ENCODE measurements at places on chromosomes 16 and 17. TPM values are rescaled to one million over a fixed set of nuclear protein-coding genes. Genes with fewer than 3 reads are reported as not detected.

The KRTAP4-9 gene
- not detected for total RNA-seq

The CD300LF gene
- total RNA-seq: 2.0 TPM

The CCL5 gene
- 4.4 TPM for total RNA-seq

The FGF11 gene
- total RNA-seq: 1.2 TPM

The KRT36 gene
- total RNA-seq: not detected

The PITPNM3 gene
- total RNA-seq: 13.7 TPM

The CCL17 gene
- not detected for total RNA-seq

The CLEC18A gene
- 1.0 TPM for total RNA-seq

The PRR15L gene
- total RNA-seq: 279 TPM

The TEX14 gene
- total RNA-seq: 0.06 TPM

The ACAP1 gene
- total RNA-seq: 4.1 TPM

The C16orf89 gene
- 2.1 TPM for total RNA-seq

The HP gene
- not detected for total RNA-seq

- no peak for DNase-seq
Observed at GRCh38 chr17:17979778-17980177, 7.1 kb downstream of the DRC3 start.

- peak; percentile 89 for DNase-seq
Observed at GRCh38 chr16:53099318-53100130, 44.7 kb downstream of the CHD9 start.

DNA sequence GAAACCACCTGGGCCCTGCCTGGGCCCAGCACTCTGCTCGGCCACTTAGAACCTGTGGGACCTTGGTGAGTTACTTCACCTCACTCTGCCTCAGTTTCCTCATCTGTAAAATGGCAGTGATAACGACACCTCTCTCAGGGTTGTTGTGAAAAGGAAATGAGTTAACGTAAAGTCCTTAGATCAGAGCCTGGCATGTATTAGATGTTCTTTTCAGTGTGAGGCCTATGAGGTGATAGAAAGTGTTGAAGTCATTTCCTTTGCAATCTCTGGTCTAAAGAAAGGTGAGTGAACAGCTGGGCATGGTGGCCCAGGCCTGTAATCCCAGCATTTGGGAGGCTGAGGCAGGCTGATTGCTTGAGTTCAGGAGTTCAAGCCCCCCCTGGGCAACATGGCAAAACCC, 51.7 kb upstream of the LGALS9 start:
- DNase-seq: no peak

DNA sequence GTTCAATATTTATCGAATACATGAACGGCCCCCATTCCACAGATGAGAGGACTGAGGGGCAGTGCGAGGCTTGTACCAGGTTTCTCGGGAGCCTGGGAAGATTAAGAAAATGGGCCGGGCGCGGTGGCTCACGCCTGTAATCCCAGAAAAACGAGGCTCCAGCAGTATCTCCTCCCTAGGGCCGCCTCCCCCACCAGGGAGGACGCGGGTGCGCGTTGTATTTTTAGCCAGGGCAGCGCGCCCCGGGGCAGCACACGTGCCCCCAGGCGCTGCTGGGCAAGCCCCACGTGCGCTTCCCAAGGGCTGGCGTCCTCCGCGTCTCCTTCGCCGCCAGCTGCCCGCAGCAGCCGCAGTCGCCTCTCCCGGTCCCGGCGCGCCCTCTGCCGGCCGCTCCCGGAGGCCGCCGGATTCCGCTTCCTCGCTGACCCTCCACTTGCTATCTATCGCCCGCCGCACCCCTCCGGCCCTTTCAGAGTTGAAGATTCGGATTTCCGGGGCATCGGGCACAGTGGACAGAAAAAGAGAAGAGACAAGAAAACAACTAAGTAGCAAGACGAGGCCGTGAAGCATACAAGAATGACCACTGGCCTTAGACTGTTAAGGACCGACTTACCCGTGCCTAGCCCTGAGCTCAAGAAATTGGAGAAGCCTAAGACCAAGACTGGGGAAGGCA, 1.9 kb upstream of the YBX2 start:
- peak; percentile 81 for DNase-seq

DNA sequence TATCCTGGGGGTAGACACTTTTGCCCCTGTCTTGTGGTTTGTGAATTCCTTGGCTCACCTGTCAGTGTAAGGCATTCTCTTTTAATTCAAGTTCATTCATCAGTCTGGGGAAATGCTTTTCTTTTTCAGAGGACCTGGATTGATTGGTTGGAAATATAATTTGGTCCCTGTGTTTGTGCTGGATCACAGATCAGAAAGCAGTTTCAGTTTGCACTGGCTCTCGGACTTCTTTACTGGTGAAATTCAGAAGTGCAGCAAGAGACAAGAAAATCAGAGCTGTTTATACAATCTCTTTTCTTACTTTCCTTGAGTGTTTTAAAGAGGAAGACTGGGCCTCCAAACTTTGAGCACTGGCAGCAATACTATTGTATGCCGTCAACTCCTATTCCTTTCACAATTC, 161.8 kb upstream of the KCNJ16 start:
- DNase-seq: no peak

DNA sequence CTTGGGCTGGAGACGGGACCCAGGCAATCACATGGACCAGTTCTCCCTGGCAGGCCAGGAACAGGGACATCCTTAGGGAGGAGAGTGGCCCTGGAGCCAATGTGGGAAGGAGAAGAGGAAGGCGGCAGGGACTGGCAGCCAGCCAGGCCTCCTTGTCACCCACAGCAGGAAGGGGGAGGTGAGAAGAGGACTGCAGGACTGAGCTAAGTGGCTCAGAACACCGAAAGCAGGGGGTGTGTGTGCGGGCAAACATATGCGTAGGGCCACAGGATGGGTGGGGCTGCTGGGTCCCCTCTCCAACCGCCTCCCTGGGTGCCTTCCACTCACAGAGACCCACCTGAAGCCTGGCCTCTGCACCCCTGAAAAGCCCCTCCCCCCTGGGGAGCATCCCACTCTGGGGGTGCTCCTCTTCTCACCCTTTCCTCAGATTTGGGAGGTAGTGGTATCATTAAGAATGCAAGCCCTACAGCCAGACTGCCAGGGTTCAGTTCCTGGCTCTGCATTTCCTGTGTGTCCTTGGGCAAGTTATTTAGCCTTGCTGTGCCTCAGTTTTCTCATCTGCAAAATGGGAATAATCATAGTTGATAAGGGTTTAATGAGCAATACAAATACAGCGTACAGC, 8.1 kb downstream of the PNMT start:
- peak; percentile 83 for DNase-seq

DNA sequence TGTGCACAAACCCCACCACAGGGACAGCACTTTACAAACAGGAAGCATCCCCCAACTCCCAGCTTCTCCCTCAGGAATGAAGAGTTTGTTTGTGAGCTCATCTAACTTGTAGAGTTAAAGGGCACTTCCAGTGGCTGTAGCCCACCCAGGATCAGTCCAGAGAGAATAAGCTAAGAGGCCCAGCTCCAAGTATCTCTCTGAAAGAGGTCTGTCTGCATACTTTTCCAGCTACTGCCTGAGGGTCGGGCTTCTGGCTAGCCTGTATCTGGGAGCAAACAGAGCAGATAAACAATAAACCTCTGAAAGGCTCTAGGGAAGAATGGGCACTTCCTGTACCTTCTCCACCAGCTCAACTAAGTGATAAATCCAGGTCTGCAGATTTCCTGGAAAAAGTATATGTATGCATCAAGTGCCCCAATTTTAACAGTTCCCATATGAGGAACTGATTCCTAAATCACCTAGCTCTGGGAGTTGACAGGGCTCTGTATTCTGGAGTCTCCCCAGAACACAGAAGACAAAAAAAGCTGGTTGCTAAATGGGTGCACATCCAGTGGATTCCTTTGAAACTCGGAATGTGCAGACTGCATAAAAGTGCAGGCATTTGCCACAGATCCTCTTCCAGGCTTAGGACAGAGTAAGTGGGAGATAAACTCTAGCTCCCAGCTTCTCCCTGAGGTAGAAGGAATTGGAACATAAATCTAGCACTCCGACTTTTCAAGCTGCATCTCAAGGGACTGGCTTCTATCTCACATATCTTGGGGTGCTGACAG, 37.1 kb upstream of the MYLK3 start:
- no peak for DNase-seq

- DNase-seq: no peak
Observed at GRCh38 chr17:58840820-58841612, 85.4 kb downstream of the PPM1E start.

- DNase-seq: no peak
Observed at GRCh38 chr16:22681554-22682291, 132.2 kb upstream of the HS3ST2 start.

- DNase-seq: no peak
Observed at GRCh38 chr17:45334231-45334630, 17.4 kb upstream of the MAP3K14 start.

GRCh38 chr16:54648575-54648974, 282.1 kb upstream of the IRX5 start:
- DNase-seq: no peak

DNA sequence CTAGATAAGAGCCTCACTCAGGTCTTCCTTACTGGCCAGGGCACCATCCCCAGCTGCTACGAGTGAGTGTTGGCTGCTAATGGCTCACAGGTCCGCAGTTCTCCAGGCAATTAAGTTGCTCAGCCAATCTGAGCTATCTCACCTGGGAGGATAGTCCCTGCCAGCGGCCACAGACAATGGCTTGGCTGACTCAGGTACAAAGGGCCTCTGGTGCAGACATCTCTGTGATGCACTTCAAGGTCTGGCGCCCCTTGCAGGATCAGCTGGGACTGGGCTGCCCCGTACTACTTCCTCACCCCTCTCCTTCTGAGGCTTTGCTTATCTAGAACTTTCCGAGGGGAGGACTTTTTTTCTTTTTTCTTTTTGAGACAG, 49.2 kb upstream of the EMP2 start:
- DNase-seq: peak; percentile 58

DNA sequence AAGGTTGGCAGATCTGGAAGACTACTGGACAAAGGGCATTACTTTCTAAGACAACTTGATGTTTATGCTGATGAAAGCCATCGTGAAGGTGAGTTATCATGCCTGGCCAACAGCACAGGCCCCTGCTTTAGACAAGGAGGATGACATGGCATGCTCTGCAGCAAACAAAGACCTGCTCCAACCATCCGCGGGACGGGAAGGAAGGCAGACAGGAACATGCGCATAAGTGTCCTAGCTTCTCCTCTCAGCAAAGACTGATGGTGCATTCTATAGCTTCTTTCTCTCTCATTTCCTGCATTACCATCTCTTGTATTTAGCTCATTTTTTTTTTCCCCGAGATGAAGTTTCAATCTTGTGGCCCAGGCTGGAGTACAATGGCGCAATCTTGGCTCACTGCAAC, 5.4 kb downstream of the NPLOC4 start:
- no peak for DNase-seq

- no peak for DNase-seq
Observed at GRCh38 chr17:15955793-15956541, 11.0 kb downstream of the ADORA2B start.

DNA sequence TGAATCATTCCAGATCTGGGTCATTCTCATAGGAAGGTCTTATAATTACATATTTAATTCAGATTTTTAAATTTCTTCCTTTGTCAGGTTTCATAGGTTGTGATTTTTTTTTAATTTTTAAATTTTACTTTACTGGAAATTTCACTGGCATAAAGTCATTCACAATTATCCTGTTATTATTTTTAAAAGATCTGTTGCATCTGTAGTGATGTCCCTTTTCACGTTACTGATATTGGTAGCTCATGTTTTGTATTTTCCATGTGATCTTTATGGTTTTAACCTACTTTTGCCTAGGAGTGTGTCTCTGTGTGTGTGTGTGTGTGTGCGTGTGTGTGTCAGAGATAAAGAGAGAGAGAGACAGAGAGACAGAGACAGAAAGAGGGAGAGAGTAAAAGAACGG, 216.6 kb upstream of the KCNJ16 start:
- DNase-seq: no peak

Data from left colon (tissue), 2 donors.